ENCODE measurements at places on chromosomes 7 and 10.

GRCh38 chr7:157895520-157896375 lies 558.9 kb downstream of the DNAJB6 start:
- DNase-seq, result no peak

DNA sequence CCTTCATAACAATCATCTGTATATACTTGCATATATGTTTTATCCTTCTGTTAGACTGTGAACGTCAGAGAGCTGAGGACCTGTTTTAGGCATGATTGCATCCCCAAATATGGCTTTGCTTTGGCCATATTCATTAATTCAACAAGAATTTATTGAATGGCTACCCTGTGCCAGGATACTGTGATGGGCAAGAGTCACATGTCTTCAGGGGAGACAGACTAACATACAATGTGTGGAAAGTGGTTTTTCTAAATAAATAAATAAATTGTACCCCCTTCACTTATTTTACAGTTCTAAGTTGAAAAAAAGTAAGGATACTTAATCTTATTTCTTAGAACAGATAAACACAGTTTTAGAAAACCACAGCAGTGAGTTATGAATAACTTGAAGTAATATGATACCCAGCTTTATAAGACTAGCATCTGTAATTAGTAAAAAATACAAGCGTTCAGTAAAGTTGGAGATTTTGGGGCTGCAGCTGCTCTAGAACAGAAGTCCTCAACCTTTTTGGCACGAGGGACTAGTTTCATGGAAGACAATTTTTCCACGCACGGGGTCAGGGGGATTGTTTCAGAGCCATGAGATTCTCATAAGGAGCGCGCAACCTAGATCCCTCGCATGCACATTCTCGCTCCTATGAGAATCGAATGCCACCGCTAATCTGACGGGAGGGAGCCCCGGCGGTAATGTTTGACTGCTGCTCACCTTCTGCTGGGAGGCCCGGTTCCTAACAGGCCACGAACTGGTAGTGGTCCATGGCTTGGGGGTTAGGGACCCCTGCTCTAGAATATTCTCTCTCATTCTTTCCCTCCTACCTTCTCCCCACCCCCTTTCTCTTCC lies 89.4 kb upstream of the MTPN start:
- DNase-seq, result no peak

GRCh38 chr7:157687158-157687557 lies 350.4 kb downstream of the DNAJB6 start:
- no peak for DNase-seq

DNA sequence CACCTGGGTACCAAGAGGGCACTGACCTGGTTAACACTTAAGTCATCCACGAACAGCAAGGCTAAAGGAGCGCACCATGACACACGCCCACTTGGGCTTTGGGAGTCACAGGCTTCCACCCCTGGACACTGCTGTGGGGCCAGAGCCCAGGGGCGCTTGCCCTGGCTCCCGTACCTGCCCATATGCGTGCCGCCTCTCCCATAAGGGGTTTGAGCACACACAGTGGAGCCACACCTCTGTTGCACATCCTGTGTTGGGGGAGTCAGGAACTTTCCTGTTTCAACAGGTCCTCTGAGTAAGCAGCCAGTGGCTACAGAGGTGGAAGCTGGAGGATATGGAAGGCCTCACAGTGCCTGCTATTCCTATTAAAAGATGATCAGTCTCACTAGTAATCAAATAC lies 152.0 kb downstream of the REEP3 start:
- no peak for DNase-seq

DNA sequence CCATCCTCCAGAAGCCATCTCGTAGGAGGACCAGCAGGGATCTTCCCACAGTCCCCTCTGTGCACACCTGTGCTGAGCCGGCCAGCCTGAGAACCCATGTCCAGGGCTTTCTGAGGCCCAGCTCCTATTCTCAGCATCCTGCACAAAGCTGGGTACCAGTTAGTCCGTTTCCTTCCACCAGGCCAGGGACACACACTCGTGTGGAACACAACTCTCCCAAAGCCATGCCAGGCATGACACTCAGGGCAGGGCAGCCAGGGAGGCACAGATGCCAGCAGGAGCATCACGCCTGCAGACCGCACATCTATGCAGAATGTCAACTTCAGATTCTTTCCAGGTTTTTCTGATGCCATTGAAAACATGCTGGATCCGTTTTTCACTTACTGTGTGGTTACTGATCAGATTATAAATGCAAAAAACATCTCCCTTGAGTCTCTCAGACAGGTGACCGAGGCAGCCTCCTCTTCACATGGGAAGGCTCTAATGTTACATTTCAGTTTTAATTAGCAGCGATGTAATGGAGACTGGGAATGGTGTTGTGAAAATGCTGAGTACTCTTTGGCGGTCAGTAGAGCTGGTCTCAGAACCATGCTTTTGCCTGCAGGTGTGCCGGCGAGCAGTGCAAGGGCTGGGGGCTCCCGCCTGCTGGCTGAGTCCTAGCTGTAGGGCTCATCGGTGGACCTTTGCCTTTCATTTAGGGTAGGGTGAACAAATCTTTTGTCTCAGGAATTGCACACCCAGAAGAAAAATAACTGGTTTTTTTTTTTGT lies 3.3 kb upstream of the SUN1 start:
- DNase-seq, result no peak

Data from CD4-positive, alpha-beta T cell treated with Interleukin-21 for 1 hour (primary cell).